ENCODE measurements at places on chromosomes 7 and 10.

DNA sequence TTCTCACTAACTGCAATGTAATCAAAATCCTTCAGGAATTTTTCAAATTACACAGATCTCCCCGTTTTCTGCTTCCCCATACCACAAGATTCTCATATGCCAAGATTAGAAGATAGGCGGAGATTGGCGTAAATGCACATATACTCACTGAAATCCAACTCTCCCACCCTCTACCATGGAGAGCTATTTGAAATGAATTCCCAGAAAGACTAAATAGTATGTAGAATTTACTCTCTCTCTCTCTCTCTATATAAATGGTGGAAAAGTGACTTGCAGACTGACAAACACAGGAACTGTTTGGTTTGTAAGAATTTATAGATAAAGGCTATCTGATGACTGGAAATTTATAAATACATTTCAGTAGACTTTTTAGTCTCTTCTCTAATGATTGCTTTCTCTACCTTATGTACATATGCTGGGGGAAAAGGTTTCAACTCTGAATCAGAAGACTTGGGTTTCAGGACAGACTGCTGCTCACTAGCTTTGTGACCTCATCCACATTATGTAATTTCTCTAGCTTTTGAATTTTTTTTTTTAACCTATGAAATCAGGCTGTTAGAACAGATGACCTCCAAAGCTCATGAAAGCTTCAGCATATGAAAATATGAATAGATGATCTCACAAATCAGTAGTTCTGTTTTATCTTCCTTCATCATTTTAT is 67.8 kb upstream of the CSTF2T start:
- DNase-seq = no peak

DNA sequence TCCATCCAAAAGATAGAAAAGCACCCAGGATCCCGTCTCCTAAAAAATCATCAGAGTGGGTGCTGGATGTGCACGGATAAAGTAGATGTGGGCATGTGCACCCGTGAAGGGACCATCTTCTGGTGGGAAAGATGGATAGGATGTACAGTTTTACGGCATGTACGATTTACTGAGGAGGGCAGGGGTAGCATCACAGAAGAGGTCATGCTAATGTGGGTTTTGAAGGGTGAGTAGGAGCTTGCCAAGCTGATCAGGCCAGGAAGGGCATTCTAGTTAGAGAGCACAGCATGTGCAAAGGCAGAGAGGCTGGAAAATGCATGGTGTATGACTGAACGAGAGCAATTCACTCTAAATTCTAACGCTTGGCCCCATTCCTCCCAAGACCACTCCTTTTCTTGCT is 7.8 kb upstream of the CRHR2 start:
- no peak for DNase-seq

- DNase-seq = no peak
Measured at GRCh38 chr7:40489844-40490602, 355.2 kb downstream of the SUGCT start.

GRCh38 chr7:158399762-158400161 is 187.9 kb downstream of the PTPRN2 start:
- DNase-seq = no peak

DNA sequence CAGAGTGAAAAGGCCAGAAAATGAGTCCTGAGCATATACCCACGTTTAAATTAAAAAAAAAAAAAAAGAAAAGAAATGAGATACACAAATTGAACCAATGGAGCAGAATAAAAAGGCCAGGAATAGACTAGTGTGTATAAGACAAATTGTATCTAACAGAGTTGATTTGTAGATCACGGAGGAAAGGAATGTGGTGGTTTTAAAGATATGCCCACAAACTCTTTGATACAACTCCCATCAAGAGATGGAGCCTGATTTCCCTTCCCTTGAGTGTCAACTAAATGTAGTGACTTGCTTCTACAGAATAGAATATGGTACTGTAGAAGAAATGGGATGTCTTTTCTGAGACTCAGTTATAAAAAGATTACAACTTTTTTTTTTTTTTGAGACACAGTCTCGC is 10.4 kb downstream of the SYPL1 start:
- DNase-seq = no peak

DNA sequence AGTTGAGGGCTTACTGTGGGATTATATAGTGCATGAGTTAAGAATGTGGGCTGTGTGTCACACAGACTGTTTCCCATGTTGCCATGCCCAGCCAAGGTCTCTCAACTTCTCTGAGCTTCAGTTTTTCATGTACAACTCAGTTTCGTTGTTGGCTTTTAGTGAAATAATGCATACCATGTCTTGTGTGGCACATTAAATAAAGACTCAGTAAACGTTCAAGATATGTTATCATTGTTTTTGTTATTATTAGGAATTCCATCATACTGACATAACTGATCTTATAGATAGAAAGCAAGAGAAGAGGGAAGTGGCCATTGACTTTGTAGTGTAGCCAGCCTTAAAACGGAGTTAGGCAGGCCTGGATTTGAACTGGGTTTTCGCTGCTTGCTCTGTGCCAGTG is 2.9 kb downstream of the CDK14 start:
- no peak for DNase-seq

GRCh38 chr7:70557338-70557737 is 574.6 kb upstream of the GALNT17 start:
- DNase-seq = no peak

DNA sequence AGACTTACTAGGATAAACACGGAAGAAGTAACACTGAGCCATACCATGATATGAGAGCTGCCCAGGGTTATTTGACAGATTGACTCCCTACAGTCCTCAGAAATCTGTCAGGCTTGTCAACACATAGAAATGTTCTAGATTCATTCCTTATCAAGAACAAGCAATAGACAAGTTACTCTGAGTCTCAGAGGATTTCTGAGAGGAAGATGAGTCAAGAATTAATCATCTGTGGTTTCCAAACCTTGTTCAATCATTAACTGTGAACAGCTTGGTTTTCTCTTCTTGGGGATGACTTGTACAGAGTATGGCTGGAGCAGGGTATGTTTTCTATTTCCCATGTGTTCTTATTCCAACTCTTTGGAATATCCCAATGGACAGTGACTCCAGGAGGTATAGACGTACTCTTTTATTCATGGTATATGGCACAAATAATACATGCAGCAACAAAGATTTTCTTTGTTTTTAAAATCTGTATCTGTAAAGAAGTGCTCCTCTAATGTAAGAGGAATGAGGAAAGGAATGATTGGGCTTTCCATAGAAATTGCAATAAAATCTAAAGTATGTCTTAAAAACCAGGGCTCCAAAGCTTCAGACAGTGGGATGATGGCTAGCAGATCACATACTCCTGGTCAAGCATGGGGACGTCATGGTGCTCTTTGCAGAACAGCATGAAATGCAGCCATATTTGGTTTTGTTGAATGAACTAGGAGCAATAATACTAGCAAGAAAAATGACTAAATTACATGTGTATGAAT is 11.9 kb upstream of the SFR1 start:
- DNase-seq = no peak

DNA sequence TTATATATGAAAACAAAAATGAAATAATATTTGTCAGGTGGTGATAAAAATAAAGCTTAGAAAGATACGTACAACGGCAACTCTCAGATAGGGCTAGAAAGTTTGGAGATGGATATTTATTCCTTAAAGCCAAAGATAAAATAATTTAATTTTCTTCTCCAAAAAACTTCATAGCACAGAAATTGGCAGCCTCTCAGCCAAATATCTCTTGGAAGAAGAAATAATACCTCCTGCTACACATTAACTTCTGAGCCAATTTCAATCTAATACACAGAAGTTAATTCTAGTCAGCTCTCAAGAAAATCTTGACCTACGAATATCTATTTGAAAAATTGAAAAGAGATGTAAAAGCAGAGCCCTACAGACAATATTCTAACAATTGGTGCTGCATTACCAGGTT is 122.4 kb downstream of the TES start:
- no peak for DNase-seq

GRCh38 chr7:55641273-55641691 is 69.0 kb upstream of the VOPP1 start:
- no peak for DNase-seq

- DNase-seq = no peak
Measured at GRCh38 chr7:128422842-128423241, 13.1 kb upstream of the IMPDH1 start.

DNA sequence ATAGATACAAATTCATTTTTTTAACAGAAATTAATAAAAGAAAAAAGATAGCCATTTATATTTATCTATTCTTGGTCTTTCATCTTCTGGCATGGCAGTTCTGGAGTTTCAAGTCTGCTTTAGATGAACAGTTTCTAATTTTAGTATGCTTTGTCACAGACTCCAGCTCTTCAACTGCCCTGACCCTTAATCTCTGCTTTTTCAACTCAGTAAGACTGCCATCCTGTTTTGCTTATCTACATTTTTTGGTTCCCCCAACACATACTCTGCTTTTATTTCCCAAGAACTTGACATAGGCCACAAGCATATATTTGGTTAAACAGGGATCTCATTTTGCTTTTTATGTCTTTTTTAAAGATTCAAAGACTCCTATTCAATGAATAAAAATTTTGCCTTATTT is 309.3 kb upstream of the KCND2 start:
- DNase-seq = no peak

- DNase-seq = no peak
Measured at GRCh38 chr10:112953174-112954159, 3.4 kb downstream of the TCF7L2 start.

GRCh38 chr7:120274899-120275298 is 1.9 kb downstream of the KCND2 start:
- DNase-seq = no peak

DNA sequence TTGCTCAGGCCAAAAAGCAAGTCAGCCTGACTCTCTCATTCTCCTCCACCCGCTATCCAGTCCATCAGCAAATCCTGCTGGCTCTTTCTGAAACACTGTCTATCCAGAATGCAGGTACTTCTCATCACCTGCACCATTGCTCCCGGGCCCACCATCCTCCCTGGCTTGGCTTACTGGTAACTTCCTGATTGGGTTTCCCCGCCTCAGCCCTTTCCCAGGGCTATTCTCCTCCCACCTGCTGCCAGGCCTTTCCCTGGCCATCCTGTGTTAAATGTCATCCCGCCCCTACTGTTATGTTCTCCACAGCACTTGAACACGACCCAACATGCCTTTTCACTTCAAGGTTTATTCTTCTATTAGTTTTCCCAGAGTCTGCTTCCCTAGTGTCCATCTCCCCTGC is 124.0 kb downstream of the CNNM2 start:
- no peak for DNase-seq

- DNase-seq = no peak
Measured at GRCh38 chr7:2637505-2638223, 5.9 kb downstream of the TTYH3 start.

DNA sequence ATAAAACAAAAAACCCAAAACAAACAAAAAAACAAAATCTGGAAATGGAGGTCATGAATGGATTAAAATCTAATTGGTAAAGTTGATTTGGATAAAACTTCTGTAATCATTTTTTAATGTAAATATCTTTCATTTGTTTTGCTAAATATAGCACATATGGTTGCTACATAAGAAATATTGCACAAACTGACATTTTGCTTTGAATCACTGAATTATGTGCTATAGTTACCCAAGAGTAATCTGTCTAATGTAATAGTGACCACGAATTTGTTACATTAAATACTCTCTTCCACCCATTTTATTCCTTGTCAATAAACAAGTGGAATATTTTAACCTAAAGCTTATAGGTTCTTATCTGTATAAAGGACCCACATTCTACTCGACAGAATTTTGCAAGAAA is 6.2 kb downstream of the CFAP58 start:
- DNase-seq = no peak

DNA sequence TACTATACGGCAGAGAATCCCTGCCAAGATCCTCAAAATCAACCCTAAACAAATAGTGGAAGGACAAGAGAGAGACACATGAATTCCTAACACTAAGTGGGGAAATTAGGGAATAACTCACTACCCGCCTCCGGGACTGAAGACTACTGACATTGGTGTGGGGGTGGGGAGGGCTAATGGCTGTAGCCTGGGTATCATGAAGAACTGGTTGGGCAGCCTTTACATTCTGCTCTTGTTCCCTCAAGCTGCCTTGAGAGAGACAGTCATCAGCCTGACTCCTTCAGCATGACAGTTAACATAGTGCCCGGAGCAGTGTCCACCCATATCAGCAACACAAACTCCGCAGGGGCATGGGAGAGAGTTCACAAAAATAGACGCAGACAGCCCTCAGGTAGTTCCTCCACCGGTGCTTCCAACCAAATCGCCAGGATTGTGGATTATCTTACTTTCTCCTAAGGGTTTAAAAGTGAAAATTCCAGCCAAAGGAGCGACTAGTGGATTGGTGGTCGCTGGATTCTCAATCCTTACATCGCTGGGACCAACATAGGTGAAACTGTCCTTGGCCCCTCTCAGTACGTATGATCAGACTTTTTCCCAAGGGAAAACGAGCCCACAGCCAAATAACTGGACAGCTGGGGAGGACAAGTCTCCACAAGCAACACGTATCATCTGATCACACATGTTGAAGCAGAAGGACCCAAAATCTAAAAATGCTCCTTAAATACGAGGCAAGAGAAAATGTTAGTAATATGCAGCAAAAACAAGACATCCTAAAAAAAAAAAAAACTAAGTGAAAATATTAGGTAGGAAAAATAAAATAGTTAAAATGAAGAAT is 22.6 kb downstream of the TMEM254 start:
- DNase-seq = no peak

DNA sequence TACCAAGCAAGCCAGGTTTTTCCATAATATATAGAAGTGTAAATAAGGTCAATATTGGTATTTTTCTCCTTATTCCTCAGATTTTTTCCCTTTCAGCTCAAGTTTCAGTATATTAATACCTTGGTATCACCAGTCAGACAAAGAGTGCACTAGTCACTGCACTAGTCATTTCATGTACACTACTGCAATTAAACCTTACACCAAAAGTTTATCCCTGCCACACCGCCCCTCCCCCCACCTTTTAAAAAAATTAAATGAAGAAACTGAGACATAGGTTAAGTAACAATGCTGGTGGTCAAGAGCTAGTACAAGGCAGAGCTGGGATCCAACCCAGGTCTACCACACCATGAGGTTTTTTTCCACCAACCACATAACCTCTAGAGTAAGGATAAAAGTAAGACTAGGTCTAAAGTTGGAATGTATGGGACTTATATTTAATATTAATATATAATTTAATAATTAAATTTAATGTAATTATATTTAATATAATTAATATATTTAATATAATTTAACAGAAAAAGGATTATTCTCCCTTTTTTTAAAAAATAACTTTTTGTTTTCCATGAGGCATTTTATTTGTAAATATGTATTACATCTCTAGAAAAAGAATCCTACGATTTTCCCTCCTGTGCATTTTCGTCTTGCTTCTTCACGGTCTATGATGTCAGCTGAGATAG is 68.5 kb downstream of the NT5C2 start:
- no peak for DNase-seq

DNA sequence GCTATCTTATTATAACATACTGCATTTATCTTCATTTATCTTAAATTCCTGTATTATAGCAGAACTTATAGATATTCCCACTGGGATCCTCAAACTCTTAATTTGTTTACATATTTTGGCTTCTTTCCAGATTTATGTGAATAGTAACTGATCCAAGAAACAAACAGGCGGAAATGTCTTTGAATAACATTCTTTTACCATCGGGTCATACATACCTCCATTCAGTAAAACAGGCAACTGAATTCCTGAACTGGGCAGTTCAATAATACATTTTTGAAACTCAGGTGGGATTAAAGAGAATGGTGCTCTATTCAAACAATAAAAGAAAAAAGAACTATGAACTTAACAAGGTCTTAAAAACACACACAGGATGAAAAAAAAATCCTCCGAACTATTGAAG is 337.4 kb downstream of the CRPPA start:
- DNase-seq = no peak
